ENCODE measurements at places on chromosomes 6 and 20.

- DNase-seq: no peak
These were observed 39.9 kb downstream of the TMC2 start for GRCh38 chr20:2576317-2576727.

DNA sequence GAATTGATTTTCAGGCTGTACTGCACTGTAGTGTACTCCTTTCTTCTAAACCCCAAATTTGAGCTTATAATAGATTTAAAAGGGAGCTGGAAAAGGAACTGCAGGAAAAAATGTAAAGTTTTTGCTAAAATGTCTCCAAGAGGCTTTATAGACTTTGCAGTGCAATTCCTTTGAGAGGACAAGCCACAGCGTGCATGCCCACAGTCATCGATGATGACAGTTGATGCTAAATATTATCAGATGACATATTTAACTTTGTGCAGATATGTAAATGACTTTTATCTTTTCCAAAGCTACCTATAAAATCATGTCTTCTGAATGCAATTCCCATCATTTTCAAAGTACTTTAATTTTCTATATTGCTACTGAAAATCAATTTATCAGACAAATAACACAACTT is 24.3 kb upstream of the HDGFL1 start:
- DNase-seq: no peak

DNA sequence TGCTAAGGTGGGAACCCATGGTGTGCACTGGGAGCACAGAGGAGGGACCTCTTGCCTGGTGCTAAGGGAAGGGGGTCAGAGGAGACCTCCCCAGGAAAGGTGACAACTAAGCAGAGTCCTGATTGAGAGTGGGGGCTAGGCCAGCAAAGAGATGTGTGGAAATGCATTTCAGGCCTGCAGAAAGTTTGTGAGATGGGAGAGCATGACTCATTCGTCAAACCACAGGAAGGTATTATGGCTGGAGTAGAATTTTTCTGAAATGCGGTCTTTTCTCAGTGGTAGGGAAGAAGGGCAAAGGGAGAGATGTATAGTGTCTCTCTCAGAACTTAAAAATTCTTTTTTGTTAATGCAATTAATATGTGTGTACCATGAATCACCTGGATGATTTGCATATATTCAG is 23.6 kb upstream of the EDN1 start:
- no peak for DNase-seq

GRCh38 chr20:19817017-19817416 is 59.0 kb downstream of the RIN2 start:
- DNase-seq: no peak

DNA sequence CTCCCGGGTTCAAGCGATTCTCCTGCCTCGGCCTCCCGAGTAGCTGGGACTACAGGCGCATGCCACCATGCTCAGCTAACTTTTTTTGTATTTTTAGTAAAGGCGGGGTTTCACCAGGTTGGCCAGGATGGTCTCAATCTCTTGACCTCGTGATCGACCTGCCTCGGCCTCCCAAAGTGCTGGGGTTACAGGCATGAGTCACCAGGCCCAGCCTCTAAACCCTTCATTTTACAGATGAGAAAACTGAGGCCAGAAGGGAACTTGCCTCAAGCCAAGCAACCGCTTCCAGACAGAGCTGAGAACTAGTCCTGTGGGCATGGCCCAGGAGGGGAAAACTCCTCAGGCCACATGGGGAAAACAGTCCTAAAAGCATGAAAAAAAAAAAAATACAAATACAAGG is 47.1 kb downstream of the ZMYND8 start:
- DNase-seq: no peak

DNA sequence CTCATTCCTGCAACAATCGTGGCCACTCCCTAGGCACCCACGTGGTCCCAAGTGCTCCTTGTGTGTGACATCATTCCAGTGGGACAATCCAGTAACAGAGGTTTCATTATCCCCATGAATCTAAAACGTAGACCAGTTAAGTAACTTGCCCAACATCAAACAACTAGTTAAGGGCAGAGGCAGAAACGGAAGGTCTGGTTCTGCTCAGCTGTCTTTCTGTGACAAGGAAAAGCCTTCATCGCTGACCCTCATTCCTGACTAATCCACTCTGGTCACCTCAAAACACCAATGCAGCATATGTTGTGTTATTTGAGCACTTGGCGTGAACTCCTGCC is 261.4 kb upstream of the JARID2 start:
- DNase-seq: peak; percentile 29

DNA sequence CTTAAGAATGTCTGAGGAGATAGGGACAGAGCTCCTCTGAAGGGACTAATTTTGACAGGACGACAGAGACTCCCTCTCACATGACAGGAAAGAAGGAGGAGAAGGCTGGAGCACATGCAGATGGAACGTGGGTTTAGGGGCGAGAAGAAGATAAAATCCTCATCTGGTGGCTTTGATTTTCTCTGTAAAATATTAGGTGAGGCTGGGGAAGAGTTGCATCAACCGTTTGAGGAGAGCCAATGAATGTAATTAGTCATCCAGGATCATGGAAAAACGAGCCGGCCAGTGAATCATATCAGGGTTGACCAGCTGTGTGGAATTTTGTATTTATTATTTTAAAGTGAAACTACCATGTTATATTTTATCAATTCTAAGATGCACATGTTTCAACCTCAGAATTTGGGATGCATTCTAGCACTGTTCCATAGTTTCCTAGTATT is 46.9 kb upstream of the ADGRF4 start:
- no peak for DNase-seq

DNA sequence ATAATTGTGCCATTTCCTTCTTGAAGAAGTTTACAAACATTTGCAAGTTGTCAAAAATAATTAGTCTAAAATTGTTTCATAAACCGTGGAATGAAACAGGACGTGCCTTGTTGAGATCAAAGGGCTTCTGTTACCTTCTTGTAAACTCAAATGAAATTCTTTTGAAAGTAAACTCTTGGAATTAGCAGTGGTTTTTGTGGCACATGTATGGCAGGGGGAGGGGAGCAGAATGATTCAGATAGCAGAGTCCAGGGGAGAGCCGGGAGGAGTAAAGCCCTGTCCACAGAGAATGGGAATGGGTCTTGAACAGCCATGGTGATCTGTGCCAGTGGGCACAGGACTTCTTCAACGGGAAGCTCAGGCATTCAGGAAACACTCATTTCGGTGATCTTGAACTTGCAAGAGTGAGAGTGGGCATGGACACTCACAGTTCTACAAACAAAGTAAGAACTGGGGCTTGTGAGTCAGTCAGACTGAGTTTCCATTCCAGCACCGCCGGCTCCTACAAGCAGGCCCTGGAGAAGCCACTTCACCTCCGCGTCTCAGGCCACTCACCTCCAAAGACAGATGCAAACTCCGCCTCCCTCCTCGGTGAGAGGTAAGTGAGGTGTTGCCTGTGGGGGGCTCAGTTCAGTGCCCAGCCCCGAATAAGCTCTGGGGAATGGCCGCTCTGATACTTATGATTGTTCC is 143.1 kb downstream of the CDH26 start:
- peak; percentile 22 for DNase-seq

GRCh38 chr6:161108916-161109315 is 117.3 kb downstream of the MAP3K4 start:
- no peak for DNase-seq

GRCh38 chr6:151901009-151901411 is 93.5 kb downstream of the ESR1 start:
- DNase-seq: no peak

- DNase-seq: no peak
These were observed 221.2 kb downstream of the FNDC1 start for GRCh38 chr6:159390381-159390780.

- peak; percentile 14 for DNase-seq
These were observed 47.8 kb upstream of the TRAF3IP2 start for GRCh38 chr6:111653434-111653833.

- DNase-seq: no peak
These were observed 17.6 kb upstream of the TBC1D32 start for GRCh38 chr6:121351916-121352315.

DNA sequence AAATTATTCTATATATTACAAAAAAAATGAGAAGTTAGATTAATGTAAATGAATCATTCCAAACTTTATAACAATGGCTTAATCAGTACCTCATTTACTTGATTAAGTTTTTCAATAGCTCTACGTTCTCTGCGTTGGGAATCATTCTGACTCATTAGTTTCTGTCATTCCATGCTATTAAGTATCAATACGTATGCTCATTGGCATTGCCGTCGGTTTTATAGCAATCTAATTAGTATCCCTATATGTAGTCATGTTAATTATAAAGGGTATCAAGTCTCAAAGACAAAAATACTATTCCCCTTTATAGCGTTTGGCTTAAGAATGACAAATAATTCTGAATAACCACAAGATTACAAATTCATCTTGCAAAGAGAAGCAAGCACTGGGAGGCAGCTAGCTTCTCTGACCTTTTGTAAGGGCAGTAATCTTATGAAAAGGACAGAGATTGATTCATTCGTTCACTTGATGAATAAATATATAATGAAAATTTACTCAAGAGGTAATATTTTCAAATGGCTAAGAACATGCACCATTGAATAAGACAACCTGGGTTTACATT is 41.8 kb downstream of the OLIG3 start:
- DNase-seq: no peak

GRCh38 chr6:33160728-33161344 is 31.4 kb downstream of the COL11A2 start:
- DNase-seq: no peak

- no peak for DNase-seq
These were observed 448.6 kb downstream of the GJA1 start for GRCh38 chr6:121884091-121884490.

GRCh38 chr6:42306439-42307140 is 88.9 kb upstream of the MRPS10 start:
- no peak for DNase-seq

DNA sequence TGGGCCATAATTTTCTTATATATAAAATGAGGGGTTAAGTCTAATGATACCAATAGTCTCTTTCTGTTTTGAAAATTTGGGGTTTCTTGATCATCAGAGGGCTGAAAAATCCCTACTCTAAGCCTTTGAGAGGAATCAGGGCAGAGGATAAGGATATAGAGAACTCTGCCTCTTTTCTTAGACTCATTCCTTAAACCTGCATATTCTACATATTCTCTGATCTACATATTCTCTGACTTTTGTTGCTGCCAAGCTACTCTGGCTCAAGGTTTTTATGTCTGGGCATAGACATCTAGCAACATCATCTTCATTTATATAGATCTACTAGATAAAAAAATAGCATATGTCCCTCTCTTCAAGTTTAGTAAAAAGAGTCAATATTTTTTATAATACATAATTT is 71.2 kb downstream of the FLRT3 start:
- DNase-seq: no peak

DNA sequence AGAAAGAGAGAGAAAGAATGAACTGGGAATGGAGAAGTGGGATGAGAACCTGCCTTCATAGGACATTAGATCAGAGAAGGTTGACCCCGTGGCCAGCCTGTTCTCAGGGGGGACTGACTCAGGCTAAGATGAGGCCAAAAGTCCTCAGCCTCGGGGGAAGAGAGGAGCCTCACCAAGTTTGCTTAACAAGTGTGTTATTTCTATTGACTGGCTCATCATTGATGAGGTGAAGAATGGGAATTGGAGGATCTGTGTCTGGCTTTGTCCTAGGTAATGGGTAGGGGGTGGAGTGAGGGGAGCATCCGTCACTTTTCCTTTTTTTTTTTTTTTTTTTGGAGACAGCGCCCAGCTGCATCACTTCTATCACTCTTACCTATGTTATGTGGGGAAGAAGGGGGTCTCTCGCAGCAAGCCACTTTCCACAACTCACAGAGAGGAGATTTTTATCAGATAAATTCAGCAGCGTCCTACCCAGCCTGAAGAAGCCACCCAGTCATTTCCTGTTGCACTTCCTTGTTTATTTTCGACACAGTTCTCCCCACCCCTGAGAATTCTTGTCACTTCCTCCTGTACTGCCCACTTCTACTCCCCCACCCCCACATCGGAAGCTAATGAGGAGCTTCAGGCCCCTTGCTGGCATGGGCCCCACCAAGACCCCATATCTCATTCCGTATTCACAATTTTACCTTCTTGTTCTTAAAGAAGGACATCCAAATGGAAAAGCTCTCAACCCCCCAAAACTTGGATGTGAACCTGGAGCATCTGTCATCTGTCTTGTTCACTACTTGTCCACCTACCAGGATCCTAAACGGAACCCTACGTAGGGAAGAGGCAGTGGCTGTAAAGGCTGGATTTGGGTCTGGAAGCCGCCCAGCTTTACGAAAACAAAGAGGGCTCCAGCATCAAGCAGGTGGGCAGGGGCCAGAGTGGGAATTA is 2.8 kb upstream of the RNASET2 start:
- no peak for DNase-seq

- no peak for DNase-seq
These were observed 980 bp downstream of the MBOAT1 start for GRCh38 chr6:20211037-20211940.

DNA sequence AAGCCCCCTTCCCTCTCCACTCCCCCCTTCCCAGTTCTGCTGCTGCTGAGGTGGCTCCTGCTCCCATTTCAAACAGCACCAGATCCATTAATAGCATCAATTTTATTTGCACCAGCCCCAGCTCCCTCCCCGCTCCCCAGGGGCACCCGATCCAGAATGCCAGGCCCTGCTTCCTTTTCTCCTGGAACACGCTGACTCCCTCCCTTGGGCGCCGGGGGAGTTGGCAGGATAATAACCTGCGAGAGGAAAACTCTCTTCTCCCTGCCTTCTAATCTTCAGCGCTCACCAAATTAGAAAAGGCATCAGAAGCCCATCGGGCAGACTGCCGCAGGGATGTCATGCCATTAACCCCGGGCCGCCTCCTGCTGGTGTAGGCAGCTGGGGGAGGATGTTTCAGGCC is 77.8 kb downstream of the NCR2 start:
- no peak for DNase-seq

DNA sequence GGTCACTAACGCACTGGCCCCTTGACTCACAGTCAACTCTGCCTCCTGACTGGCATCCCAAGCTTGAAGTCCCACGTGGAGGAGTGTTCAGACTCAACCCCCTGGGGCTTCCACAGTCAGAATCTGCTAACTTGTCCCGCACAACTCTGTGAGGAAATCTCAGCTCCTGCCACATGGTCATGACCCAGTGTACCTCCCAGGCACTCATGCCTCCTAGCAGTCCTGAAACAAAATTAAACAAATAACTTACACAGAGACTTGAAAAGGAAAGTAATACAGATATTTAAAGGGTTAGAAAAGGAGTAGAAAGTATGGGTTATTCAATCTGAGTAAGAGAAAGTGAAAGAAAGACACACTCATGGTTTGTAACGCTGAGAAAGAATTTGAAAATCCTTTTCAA is 134.9 kb downstream of the GMDS start:
- DNase-seq: no peak

- DNase-seq: no peak
These were observed 846.3 kb downstream of the HACE1 start for GRCh38 chr6:104013312-104013971.

All from DMS79 (cell line).